ENCODE measurements at places on chromosomes 7 and 10. TPM values are rescaled to one million over a fixed set of nuclear protein-coding genes. Genes with fewer than 3 reads are reported as not detected.

The PNLIPRP2 gene
- total RNA-seq = not detected

The EIF5AL1 gene
- 0.57 TPM for total RNA-seq

DNA sequence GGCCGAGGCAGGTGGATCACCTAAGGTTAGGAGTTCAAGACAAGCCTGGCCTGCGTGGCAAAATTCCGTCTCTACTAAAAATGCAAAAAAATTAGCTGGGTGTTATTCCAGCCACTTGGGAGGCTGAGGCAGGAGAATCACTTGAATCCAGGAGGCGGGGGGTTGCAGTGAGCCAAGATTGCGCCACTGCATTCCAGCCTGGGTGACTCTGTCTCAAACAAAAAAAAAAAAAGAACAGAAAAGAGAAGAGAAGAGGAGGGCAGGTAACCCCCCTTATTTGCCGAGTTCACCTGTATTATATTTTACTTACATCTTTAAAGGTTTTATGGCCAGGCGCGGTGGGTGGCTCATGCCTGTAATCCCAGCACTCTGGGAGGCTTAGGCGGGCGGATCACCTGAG lies 91.7 kb downstream of the RNF216 start:
- DNase-seq = no peak

DNA sequence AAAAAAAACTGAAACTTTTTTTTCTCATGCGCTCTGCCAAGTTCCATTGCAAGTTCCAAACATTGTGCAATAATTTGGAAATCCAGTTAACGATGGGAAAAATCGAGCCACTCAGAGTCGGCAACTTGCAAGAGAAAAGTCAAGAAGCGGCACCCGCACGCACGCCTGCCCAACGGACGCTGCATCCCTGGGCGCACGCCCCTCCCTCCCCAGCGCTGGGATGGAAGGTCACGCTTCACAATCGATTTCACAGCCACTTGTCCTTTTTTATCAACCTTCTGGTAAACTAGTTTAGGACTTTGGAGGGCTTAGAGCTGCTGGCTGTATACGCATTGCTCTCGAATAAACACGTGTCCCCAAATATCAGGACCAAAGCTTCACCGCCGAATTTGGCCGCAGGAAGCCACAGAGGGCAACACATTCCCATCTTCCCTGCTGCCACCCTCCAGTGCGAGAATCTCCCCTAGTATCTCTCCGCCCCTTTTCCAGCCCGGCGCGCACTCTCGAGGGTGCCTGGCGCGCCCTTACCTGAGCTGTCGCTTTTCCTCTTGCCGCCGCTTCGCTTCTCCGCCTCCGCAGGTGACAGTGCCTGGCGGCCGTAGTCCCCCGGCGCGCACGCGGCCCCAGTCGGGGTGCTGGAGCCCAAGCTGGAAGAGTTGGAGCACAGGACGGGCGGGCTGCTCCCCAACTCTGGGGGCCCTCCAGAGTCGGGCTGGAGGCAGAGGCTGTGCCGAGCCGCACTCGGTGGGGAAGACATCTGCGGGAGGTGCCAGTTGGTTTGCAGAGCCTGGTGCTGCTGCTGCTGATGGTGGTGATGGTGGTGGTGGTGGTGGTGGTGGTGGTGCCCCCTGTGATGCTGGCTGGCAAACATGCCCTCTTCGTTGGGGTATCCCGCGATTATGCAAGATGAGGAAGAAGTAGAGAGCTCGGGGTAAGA lies 857 bp downstream of the MEOX2 start:
- peak; percentile 78 for DNase-seq

DNA sequence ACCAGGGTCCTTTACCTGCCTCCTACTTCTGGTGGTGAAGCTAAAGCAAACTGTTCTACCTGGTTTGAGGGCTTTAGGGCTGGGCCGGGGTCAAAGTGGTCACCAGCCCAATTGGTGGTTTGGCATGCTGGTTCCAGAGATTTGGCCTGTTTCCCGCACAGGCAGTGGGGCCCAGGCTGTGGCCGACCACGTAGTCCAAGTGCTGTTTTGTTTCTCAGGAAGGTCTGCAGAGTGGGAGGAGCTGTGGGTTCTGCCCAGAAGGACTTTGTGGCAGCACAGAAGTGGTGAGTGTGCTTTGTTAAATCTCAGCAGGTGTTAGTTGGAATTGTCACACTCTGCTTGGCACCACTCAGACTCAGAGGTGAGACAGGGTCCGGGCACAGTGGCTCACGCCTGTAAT lies 85.8 kb downstream of the MKX start:
- DNase-seq = no peak

The ZNF438 gene
- 17.1 TPM for total RNA-seq
